ENCODE measurements at places on chromosomes 2 and 18.

DNA sequence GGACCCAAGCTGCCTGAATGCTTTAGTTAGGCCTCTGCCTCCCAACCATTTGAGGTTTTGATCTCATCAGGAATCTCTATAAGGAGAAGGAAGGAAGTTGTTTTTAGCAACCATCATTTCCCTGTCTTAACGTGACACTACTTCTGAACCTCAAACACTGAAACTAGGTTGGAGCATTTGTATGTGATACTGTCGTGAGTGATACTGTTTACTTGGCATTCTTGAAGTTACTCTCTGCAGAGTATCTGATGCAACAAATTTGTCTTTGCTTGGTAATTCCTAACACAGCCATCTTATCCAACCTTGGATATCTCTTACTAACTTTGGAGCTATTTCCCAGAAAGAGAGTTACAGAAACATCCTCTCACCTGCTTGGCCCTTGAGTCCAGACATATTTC lies 22.1 kb downstream of the TTLL4 start:
- no peak for DNase-seq

DNA sequence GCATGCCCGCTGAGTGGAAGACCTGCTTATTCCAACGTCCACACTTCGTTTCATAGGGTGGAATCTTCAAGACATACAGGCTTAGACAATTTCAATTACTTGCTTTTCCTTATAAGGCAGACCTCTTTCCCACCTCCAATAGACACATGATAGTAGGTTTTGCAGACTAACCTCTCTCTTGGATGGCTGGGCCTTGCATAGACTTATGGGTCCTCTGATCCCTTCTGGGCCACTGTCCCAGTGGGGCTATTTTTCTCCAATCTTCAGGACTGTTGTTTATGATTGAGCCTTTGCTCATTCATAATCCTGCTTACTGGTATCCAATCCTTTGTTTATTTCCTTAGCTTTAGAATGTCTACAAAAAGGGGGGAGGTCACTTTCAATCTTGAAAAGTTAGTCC lies 138.9 kb downstream of the FAM210A start:
- DNase-seq = no peak

DNA sequence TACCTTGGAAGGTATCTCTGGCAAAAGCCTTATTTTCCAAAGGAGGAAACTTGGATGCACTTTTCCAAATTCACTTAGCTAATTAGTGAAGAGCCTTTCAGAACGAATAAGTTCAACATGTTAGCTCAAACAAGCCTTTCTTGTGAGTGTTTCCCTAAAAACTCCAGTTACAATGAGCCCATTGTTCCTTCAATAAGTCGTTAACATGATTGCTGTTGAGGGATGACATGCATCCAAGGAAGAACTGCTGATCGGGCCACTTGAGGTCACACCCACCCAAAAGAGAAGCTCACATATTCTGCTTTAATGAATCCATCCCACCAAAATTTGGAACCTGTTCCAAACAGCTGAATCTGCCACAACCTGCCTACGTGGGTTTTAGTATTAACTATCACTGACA lies 48.1 kb upstream of the SLC35G4 start:
- no peak for DNase-seq

DNA sequence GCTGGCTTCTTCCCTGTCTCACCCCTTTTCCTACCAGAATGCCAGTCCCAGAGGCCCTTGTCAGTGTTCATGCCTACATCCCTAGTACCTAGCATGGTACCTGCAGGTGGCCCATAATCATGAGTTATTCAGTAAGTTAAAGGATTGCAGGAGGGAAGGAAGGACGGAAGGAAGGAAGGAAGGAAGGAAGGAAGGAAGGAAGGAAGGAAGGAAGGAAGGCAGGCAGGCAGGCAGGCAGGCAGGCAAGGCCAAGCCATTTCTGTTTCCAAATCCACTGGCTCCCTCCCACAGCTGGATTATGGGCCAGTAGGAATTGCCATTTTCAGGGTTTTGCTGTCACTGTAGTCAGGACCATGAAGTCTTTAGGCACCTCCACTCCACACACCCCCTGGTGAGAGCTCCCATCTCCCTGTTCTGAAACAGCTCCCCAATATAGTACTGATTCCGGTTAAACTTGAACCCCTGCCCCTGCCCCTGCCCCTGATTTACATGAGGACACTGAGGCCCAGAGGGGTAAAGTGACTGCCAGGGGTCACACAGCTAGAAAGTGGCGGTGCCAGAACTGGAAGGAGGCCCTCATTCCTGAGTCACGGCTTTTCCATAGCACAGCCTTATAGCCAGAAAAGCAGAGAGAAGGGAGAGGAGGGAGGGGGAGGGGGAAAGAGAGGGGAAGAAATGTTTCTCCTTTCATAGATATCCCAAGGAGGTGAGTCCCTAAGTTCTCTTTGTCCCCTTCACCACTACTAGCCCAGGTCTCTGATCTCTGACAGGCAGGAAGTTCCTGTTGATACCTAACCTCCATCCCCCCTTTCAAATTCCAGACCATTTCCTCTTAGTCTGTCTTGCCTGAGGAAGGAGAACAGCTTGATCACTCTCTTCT lies 12.2 kb upstream of the TNS1 start:
- no peak for DNase-seq

Data from GM13976 (cell line).